ENCODE measurements at places on chromosomes 7 and 10.

DNA sequence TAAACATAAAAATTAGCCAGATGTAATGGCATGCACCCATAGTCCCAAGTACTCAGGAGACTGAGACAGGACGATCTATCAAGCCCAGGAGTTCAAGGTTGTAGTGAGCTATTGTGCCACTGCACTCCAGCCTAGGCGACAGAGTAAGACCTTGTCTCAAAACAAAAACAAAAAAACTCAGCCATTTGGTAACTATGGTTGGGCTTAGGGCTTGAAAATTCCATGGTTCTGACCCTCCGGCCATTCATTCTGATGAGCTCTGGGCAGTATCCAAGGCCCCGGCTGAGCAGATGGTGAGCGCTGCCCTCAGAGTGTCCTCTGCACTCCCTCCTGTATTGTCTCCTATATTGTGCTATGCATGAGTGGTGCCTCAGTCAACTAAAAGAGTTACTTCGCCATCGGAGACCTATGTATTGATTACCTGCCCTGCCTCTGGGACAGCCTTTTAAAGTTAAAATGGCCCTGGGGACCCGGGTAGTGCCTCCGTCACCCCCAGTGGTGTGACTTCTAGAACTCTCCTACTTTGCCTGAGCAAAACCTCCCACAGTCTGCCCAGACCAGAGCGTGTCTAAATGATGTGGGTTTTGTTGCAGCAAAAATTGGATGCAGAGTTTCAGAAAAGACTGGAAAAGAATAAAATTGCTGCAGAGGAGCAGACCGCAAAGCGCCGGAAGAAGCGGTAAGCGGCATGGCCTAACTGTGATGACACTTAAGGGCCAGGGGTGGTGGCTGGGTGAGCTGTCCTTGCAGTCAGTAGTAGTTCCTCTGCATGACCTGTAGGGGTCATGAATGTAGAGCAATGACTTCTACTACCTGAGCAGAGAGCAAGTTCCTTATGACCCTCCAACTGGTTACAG lies 8.1 kb downstream of the PRKRIP1 start:
- no peak for DNase-seq

- no peak for DNase-seq
These were observed 1209.8 kb downstream of the REEP3 start for GRCh38 chr10:64731016-64731415.

GRCh38 chr10:16117305-16117695 lies 257.0 kb upstream of the MINDY3 start:
- DNase-seq: no peak

- no peak for DNase-seq
These were observed 32.6 kb downstream of the DKK1 start for GRCh38 chr10:52346394-52347326.

DNA sequence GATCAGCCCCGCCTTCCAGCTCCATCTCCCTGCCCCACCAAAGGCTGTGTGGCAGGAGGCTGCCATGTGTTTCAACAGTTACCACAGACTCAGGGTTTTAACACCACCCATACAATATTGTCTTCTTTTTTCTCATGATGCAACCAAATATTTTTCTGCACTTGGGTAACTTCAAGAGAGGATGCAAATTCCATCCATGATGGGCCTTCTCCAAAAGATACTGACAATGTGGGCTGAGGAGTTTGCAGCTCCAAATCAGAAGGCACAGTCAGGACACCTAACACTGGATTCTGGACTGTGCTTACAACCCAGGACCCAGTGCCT lies 347.9 kb downstream of the GRID1 start:
- DNase-seq: no peak

DNA sequence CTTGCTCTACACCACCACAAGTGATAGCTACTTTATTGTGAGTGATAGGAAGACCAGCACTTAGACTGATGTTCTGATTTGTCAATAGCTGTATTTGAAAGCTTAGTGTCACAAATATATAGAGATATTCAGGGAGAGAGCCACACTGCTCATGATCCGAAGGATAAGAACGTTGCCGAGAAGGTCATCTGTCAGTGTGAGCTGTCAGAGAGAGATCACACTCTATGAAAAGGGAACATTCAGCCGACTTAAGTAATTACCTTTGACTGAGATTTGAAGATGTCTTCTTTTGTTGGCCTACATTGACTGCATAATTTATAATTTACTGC lies 322.6 kb downstream of the TFEC start:
- no peak for DNase-seq

DNA sequence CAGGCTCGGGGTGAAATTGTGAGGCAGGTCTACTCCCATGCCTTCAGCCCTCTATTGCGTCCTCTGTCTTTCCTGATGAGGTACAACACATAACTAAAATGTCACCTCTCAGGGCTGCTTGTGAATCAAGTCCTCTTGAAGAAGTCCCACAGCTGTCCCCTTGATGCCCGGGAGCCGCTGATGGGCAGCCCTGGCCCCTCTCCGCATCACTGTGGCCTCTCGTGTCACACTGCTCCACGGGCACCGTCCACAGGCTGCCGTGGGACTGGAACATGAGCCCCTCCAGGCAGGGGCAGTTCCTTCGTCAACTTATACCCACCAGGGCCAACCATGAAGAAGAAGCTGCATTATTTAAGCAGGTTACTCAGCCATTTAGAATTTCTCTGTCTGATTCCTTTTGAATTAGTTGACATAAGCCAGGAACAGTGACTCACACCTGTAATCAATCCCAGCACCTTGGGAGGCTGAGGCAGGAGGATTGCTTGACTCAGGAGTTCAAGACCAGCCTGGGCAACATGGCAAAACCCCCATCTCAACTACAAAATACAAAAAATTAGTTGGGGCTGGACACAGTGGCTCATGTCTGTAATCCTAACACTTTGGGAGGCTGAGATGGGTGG lies 58.5 kb upstream of the UBE3C start:
- DNase-seq: no peak

- DNase-seq: no peak
These were observed 343.7 kb downstream of the PTEN start for GRCh38 chr10:88207121-88207546.

GRCh38 chr7:8160779-8161345 lies 101.1 kb downstream of the ICA1 start:
- DNase-seq: no peak

DNA sequence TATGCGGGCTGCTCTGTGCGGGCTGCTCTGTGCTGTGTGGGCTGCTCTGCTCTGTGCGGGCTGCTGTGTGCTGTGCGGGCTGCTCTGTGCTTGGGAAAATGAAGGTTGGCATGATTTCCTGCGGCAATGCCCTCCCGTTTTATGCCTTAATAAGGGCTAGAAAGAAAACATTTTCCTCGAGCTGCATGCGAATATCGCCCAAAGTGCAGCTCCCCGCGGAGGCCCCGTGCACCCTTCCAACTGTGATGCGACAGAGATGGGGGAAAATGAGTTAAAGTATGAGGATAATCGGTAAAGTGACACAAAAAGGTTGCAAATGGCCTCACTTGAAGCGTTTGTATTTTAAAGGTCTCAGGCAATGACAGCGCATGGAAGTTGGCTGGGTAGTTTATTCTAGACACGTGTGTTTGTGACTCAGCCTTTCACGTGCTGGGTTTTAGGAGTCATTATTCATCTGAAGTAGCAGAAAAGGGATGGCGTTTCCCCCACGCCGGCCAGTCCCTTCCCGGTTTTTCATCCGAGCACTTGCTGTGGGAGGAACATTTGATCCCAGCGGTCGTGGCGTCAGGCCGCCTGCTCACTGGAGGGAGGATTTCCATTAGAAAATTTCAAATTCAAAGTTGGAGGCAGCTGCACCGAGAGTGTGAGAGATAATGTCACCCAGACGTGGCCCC lies 220.7 kb downstream of the ADARB2 start:
- DNase-seq: no peak

GRCh38 chr7:158783595-158783994 lies 45.7 kb downstream of the ESYT2 start:
- DNase-seq: no peak

DNA sequence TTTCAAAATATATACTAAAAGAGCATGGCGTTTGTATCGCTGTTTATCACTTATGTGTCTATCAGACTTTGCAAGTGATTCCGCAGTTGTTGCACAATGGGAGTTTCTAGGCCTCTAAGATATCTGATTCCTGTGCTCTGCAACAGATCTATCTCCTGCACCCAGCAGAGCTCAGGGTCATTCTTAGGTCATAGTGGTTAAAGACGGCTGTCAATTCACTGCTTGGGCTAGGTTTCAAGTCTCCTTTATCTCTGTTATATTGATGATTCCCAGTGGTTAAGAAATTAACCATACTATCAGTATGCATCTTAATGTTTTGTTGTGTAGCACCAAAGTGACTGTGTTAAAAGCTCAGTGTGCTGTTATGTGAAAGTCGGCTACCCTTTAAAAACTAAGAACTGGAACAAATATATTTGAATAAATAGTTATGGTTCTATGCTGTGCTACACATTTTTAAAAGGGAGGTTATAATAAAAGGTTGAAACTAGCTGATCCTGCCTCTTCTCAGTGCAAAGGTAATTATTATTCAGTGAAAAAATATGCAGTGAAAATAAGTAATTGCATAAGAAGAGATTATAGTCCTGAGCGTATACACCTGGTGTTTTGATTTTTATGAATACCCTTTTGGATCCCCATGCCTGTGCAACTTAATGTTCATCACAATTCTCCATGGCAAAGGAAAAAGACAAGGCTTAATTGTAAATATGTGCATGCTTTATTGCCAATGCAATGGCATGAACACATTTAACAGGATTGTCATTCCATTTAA lies 24.0 kb downstream of the HOXA1 start:
- no peak for DNase-seq

GRCh38 chr7:23242935-23243334 lies 3.6 kb upstream of the GPNMB start:
- no peak for DNase-seq

- DNase-seq: no peak
These were observed 65.3 kb downstream of the COBL start for GRCh38 chr7:51251290-51251689.

GRCh38 chr7:125355899-125356298 lies 426.3 kb upstream of the POT1 start:
- no peak for DNase-seq

GRCh38 chr7:138483531-138483930 lies 23.5 kb downstream of the TRIM24 start:
- DNase-seq: no peak

GRCh38 chr7:30796105-30796869 lies 25.1 kb downstream of the MINDY4 start:
- DNase-seq: no peak

- DNase-seq: no peak
These were observed 28.7 kb downstream of the UPF2 start for GRCh38 chr10:12013926-12014325.

DNA sequence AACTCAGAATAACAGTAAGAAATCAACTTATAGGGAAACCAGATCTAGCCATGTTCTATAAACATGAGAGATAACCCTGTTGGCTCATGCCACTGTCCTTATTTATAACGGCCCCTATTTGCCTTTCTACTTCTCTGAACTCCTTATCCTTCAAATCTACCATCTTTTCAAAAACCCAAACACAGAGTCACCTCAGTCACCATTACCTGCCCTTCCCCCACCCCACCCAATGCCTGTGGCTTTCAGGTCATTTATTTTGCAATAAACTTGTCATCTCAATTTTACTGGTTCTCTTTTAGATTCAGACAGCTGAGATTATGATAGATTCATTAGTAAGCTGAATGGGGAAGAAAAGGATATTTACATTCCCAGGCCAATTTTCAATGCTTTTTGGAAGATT lies 53.6 kb downstream of the KMT2C start:
- DNase-seq: no peak

GRCh38 chr10:11617233-11617632 lies 5.8 kb upstream of the USP6NL start:
- no peak for DNase-seq

GRCh38 chr10:100223879-100224278 lies 5.5 kb downstream of the CHUK start:
- no peak for DNase-seq

DNA sequence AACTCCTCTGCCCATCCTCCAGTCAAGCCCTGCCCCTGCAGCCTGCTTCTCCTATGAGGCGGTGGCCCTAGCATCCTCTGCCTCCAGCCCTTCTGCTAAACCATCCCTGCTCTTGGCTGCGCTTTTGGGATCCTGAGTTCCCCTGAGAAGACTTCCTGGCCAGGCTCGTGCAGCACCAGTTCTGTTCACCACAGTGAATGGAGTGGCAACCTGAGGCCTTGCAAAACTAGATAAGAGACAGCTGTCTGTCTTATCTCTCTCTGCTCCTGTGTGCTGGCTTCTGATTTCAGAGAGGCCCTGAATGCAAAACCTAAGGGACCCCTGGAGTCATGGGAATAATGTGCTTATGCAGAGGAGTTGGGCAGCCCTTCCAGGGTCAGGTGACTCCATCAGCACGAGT lies 119.2 kb downstream of the TMEM178B start:
- DNase-seq: no peak

DNA sequence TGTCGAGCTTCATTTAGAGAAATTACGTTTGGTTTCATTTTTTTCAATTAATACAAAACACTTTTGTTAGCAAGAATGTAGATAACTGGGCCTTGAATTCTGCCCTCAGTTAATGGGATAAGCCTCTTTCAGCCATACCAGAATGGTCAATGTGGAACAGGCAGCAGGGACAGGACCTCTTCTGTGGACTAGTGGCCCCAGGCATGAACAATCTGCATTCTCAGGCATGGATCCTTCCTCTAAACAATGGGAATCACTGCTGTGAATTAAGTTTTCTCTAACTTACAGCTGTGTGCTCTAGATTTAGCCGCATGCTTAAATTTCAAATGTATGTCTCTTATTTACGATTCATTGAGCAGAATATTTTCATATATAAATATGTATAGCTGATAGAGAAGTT lies 237.7 kb upstream of the PRKCQ start:
- no peak for DNase-seq

DNA sequence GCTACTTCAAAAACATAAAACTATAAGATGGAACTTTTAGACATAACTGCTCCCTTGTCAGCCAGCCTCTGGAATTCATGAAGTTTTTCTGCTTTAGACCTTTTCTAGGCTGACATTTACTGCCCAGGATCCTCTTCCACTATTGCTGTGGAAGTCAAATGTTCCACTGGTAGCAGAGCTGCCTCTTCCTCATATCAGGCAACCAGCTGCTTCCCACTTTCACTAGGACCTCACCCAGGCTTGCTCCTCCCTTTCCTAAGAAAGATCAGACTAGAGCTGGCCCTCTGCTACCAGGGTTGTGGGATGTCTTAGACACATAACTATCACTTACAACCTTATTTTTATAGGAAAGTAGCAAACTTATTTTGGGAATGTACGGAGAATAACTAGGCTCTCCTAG lies 121.5 kb downstream of the CTTNBP2 start:
- DNase-seq: no peak

GRCh38 chr7:21426286-21427181 lies 1.3 kb upstream of the SP4 start:
- no peak for DNase-seq

- DNase-seq: no peak
These were observed 13.5 kb downstream of the GHRHR start for GRCh38 chr7:30977222-30977621.

DNA sequence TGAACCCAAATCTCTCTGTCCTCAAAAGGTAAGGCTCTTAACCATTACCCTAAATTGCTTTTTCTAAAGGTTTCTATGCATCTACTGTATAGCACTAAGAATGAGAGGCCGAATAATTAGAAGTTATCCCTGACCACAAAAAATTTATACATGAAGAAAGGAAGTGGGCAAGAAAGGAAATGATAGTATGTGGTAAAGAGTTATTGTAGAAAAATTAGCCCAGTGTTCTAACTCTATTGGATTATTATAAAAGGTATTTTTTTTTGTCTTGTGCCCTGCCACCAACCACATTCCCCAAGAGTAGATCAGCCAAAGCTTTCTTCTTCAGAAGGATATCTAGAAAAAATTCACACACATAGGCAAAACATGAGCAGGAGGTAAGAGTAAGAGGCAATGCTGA lies 45.4 kb downstream of the DKK1 start:
- DNase-seq: no peak

GRCh38 chr10:88538048-88538447 lies 45.1 kb downstream of the RNLS start:
- DNase-seq: no peak
